Lung (tissue), 17 donors: ENCODE measurements at places on chromosomes 16 and 17.

- no peak for DNase-seq
These were observed 26.5 kb downstream of the ASIC2 start for GRCh38 chr17:33266611-33267010.

GRCh38 chr17:46035112-46035818 lies 36.2 kb downstream of the STH start:
- no peak for DNase-seq

DNA sequence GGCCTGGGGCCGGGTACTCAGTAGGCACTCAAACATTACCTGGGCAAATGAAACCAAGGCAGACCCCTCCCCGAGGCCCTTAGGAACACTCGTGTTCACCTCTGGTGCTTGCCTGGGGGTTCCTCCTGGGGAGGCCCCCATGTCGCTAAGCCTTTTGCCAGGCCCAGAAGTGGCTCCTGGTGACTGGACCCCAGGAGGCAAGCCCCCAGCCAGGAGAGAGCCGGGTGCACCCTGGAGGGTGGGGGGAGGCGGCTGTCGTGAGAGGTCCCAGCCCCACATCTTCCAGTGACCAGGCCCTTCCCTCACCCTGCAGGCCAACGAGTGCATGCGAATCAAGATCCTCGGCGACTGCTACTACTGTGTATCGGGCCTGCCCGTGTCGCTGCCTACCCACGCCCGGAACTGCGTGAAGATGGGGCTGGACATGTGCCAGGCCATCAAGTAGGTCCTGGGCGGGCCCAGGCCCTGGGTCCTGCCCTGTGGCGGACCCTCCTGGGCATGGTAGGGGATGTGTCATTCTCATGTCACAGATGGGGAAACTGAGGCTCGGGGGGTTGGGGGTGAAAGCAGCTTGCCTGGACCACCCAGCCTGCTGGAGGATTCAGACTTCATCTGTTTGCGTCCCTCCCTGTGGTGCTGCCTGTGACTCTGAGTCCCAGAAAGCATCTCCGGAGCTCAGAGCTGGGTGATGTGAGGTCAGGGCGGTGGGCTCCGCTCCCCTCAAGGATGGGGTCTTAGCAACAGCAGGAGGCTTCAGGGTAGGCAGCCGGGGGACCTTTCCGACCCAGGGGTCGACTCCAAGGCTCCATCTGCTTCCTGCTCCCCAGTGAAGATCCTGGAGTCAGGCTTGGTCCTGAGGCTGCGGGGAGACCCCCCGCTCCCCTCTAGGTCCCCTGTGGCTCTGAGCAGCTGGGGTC lies 32.5 kb downstream of the ADCY7 start:
- no peak for DNase-seq

DNA sequence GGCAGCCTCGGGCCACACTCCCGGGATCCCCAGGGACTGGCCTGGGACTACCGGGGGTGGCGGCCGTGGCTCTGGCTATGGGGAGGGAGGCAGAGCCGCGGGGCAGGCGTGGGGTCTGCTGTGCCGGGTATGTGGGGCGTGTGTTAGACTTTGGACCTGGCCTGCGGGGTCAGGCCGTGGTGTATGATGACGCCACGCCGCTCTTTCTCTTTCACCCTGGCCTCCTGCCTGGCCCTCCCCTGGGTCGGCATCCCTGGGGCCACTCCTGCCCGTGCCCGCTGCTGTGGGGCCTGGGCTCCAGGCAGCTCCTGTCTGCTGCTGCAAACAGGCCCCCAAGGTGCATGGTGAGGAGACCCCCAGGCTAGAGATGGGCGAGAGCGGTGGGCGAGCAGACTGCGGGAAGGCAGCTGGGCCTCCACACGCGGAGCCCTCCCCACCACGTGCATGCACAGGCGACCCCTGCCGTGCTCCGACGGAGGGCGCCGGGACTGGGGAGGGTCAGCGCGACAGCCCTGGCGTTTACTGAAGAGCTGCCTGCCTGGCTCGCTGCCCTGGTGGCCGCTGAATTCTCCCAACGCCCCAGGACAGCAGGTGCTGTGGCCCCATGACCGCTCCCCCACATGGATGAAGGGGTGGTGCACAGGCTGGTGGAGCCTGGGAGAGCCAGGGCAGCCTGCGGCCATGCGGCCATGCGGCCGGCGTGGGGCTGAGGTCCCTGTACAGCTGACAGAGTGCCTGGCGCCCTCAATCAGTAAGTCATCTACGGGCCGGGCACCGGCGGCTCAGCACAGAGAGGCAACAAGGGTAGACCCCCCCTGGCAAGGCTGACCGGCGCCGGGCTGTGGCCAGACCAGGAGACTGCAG lies 16.0 kb downstream of the CAPN15 start:
- DNase-seq = no peak

DNA sequence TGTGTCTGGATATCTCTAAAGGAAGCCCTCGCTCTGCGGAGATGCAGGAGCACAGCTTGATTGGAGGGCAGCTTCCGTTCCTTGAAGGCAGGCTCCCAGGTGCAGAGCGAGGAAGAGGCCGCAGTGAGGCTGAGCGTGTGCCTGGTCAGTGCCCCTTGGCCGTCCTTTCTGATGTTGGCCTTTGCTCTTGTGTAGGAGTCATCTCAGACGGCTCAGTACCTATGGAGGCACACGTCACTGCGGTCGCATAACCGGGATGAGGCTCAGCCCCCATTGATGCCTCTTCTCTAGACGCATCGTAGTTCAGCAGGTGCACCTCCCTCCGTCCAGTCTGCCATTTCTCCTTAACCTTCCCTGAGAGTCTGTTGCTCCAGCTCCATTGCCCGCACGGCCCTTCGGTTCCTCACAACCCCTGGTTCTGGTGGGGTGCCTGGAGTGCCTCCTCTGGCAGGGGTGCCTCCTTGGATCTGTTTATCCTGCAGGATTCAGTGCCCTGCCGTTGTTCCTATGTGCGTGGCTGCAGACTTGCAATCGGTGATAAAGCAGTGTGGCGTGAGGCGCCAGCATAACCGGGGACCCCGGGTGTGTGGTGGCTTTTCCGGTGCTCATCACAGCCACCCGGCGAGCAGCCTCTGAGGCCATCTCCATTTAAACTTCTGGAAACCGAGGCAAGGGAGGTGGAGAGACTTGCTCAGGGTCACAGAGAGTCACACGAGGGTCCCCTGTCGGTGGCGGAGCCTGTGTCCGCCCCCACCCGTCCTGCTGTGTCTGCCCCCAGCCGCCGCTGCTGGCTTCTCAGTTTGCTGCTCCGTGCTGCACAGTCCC lies 188.8 kb upstream of the CHMP6 start:
- DNase-seq = no peak

DNA sequence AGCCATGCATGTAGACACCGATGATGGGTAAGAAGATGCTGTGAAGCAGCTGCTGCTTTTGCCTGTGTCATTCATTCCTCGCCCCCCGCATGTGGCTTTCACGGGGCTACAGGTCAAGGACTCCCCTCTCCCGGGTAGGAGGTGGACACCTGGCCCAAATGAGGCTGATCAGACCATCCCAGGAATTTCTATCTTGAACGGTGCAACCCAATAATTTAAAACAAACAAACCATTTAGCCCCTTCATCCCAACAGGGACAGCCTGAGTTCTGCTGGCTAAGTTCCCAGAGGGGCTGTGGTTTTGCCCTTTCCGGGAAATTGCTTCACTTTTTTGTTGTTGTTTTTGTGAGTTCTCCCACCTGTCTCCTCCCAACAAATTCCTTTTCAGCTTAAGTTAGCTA lies 137.7 kb upstream of the CDH5 start:
- peak; percentile 93 for DNase-seq
